ENCODE measurements at places on chromosomes 7 and 10.

GRCh38 chr10:108791030-108791429 is 1132.3 kb downstream of the XPNPEP1 start:
- DNase-seq: no peak

- DNase-seq: no peak
These were observed 74.9 kb downstream of the KCNMA1 start for GRCh38 chr10:77562742-77563141.

DNA sequence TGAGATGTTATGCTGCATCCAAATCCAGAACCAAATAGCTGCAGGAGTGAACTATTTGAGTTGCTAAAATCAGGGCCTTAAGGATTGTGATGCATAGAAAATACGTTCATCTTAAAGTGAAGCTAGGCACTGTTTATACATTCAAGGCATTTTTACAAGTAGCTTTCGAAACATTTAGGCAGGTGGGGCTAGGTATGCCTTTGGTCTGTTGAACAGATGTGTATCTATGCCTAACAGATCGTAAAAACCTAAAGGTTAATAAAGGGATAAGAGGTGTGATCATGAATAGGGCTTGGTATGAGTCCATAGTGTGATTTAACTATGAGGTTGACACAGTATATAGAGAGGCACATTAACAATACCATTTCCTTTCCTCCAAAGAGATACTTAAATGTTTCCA is 262.5 kb downstream of the SEMA3D start:
- no peak for DNase-seq

DNA sequence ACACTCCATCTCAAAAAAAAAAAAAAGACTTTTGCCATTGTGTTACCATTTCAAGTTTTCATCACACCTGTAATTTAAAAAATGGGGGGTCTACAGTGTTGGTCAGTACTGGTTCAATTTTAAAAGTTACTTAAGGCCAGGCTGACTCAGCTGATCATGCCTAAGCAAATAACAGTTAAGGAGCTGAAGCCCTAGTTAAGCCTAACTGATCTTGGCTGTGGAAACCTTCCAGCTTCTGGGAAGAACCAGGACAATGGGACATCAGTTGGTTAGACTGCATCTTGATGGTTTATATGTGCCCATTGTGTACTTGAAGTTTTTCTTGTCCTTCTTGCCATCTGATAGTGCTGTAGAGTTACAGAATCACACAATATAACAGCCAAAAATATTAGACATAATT is 26.7 kb downstream of the VCL start:
- DNase-seq: no peak

- no peak for DNase-seq
These were observed 147.3 kb upstream of the CDCA7L start for GRCh38 chr7:22093001-22093400.

DNA sequence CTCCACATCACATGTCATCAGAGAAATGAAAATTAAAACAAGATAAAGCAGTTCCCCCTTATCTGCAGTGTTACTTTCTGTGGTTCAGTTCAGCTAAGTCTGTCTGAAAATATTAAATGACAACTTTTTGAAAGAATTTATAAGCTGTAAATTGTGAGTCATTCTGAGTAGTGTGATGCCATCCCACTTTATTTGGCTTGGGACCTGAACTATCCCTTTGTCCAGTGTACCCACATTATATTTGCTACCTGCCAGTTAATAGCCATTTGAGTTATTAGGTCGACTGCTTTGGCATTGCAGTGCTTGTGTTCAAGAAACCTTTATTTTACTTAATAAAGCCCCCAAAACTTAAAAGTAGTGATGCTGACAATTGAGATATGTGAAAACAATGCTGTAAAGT is 804.2 kb downstream of the ANKRD7 start:
- DNase-seq: no peak

DNA sequence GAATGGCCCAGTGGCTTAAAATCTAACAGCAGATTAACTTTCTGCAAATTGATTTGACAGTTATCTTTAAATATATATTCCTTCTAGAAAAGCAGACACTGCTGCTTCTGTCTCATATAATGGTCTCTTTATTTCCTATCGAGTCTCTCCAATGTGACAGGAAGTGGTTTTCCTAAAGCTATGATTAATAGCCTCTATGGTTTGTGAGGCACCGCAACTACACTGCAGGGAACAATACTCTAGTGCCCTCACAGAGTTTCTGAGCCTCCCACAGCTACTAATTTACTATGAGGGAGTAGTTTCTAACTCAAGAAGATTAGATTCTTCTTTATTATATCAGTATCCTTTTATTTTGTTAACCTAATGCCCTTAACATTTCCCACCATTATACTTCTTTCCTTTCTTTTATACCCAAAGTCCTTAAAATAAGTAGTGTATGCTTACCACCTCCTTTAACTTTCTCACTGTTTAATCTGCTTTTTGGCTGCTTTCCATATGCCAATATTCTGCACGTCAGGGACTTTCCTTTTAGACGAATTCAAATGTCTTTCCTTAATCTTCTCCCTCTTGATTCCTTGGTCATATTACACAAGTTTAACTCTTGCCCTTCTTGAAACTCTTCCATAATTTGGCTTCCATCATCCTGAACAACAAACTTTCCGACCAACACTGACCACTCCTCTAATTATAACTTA is 23.8 kb upstream of the AHR start:
- peak; percentile 21 for DNase-seq

GRCh38 chr10:80373502-80373901 is 16.9 kb downstream of the DYDC2 start:
- no peak for DNase-seq
